RWPE1 (cell line): ENCODE measurements at places on chromosomes 4 and X.

GRCh38 chr4:109588176-109588575 lies 28.1 kb downstream of the MCUB start:
- DNase-seq, result peak; percentile 10

DNA sequence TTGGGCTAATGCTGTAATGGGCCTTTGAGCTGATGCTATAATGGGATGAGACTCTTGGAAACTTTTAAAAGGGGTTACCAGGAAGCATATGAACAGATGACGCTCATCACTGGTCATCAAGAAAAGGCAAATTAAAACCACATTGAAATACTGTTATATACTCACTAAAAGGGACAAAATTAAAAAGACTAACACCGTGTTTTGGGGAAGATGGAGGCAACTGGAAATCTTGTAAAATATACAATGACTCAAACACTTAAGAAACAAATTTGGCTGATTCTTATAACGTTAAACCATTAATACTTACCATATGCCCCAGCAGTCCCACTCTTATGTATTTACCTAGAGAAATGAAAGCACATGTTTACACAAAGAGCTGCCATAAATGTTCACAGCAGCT lies 207.2 kb upstream of the GPRIN3 start:
- DNase-seq, result no peak

DNA sequence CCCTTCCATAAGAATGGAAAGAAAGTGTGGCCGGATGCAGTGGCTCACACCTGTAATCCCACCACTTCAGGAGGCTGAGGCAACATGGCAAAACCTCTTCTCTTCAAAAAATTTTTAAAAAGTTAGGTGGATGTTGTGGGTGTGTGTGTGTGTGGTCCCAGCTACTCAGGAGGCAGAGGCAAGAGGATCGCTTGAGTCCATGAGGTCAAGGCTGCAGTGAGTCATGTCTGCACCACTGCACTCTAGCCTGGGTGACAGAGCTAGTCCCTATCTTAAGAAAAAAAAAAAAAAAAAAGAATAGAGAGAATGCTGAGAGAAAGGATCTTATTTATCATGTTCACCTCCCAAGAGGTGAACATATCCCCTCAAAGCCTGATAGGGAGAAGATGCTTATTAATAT lies 492.1 kb upstream of the SMIM31 start:
- no peak for DNase-seq

DNA sequence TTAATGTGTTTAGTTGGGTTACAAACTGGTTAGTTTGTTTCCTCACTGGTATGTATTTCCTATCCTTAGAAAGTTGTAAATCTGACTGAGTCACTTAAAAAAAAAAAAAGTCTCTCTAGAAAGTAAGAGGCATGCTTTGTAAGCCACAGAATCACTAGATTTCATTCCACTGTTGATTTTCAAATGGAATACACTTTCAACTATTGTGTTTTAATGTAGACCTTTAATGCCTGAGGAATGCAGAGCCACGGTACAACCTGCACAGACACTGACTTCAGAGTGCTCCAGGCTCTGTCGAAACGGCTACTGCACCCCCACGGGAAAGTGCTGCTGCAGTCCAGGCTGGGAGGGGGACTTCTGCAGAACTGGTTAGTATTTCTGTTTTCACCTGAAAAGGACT lies 88.6 kb downstream of the HHIP start:
- peak; percentile 26 for DNase-seq

- DNase-seq, result peak; percentile 55
These were observed 9.4 kb downstream of the CHST7 start for GRCh38 chrX:46582966-46583365.

DNA sequence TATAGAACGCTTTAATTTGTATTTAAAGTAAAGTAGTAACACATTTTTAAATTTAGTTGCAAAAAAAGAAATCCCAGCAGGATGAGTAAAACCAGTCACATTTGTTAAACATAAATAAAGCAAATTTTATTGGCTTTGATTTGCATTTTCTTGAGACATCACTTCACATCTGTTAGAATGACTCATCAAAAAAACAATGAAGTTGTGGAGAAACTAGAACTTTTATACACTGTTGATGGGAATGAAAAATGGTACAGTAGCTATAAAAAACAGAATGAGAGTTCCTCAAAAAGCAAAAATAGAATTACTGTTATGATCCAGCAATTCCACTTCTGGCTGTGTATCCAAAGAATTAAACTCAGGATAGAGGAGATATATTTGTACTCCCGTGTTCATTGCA lies 454.0 kb upstream of the KLHL4 start:
- no peak for DNase-seq

- DNase-seq, result no peak
These were observed 10.1 kb downstream of the HS3ST1 start for GRCh38 chr4:11418610-11419009.

DNA sequence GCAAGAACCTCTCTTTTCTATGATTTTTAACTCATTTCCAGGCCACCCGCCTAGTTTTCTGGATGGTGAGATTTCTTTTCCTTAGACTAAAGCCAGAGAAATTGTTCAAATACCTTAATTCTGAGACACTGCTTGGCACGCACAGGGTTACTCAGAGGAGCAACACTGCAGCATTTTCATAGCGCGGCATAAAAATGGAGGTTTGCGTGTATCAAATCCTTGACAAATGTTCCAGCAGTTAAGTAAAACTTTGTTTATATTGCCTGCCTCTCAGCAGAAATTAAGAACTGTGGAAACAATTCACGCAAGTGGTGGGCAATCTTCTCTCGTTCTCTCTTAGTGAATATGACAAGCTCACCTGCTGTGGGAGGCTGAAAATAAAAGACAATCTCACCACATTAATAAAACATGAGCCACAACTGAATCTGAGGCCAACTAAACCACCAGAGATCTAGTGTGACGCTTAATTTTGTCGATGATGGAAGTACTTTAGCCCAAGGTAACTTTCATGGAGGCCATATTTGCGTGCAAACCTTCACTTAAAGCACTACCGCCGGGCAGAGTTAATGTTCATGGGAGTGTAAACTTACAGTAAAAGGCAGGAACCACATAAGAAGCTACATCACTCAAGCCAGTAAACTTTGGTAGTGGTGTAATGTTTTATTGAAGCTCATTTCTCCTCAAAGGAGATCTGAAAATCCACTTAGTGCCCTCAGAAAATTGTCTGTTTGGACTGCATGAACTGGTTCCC lies 894.8 kb upstream of the EPHA5 start:
- no peak for DNase-seq
